ENCODE measurements at places on chromosomes 4 and X.

DNA sequence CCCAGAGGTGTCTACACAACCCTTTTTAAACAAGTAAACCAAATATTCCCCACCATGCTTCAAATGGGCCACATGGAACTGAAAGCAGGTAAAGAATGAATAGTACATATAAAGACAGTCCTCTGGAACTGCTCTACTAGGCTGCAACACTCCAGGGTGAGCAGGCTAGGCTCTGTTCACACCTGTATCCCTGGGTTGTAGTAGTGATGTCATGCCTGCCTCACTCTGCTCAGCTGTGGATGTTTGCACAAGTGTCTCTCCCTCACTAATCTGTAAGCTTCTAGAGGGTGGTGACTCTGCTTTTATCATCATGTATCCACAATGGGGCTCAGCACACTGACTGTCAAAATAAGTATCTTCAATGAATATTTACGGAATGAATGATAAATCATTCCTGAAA lies 20.4 kb downstream of the LEF1 start:
- no peak for DNase-seq

- DNase-seq = no peak
Measured at GRCh38 chrX:116292183-116292582, 121.6 kb downstream of the AGTR2 start.

DNA sequence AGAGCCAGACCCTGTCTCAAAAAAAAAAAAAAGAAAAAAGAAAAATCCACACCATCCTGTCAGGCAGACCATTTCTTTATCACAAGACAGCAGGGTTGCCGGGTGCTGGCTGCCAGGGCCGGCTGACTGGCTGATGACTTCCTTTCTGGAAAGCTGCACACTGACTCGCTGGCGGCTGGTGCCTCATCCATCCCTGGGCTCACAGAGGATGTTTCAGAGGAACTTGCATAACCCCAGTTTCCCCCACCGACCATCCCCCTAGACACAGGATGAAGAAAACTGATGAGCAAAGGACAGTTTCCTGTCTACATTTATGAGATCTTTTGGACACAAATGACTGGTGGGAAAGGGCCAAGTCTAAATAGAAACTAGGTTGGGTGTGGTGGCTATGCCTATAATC lies 14.1 kb downstream of the HPSE start:
- no peak for DNase-seq

GRCh38 chr4:48792348-48793006 lies 12.4 kb upstream of the FRYL start:
- DNase-seq = no peak

DNA sequence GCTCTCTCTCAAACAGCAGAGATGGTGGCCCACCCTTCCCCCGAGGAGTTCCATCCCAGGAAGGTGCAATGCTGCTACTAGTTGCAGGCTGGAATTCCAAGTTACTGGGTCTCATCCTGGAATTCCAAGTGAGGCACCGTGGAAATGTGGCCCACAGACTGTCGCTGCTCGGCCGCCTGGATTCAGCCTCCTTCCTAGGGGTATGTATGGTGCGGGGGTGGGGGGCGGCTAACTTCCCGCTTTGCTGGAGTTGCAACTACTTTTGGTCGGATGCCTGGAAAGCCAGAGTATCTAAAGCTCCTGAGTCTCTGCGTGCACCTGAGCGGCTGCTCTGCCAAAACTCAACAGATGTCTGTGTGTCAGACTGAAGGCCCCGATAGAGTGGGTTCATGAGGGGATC lies 1146.2 kb downstream of the RPA4 start:
- DNase-seq = no peak

- DNase-seq = no peak
Measured at GRCh38 chrX:121579016-121579760, 531.8 kb downstream of the GLUD2 start.

DNA sequence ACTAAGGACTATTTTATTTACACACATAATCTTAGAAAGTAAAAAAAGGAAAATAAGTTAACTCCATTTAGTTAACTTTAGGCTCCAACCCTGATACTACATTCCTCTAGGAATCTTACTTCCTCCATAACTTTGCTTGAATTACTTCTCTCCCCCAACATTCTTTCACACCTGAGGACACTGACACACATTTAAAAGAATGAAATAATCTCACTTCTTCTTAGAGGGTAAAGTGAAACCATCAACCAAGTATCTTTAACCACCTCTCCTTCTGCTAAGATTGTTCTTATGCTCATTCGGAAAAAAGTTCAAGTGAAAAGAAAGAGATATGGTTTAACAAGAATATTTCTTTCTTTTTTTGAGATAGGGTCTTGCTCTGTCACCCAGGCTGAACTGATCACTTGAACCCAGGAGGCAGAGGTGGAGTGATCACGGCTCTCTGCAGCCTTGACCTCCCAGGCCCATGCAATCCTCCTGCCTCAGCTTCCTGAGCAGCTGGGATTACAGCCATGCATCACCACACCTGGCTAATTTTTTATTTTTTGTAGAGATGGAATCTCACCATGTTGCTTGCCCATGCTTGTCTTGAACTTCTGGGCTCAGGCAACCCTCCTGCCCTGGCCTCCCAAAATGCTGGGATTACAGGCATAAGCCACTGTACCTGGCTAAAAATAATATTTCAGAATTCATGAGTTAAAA lies 28.5 kb downstream of the SLC25A4 start:
- no peak for DNase-seq

- DNase-seq = no peak
Measured at GRCh38 chr4:134548052-134548628, 346.6 kb upstream of the PABPC4L start.

- DNase-seq = no peak
Measured at GRCh38 chr4:153676486-153676885, 7.6 kb upstream of the TLR2 start.

GRCh38 chr4:13493793-13494192 lies 9.7 kb upstream of the RAB28 start:
- DNase-seq = no peak

- no peak for DNase-seq
Measured at GRCh38 chr4:85058551-85058950, 92.1 kb upstream of the WDFY3 start.

DNA sequence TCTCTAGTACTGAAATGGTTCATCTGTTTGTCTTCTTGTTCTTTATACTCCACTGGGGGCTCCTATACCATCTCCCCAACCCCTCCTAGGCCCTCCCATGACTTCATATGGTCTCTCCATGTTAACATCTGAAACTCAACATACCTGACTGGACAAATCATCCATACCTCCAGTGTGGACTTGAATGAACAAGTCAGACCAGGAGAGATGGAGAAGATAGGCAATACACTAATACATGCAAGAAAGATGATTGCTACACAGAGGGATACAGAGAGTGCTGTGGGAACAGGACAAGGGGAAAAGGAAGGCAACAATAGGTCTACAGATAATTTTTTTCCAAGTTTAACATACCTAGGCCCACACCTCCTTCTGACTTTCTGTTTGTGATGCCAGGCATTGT lies 175.1 kb downstream of the FHIP1A start:
- DNase-seq = no peak

DNA sequence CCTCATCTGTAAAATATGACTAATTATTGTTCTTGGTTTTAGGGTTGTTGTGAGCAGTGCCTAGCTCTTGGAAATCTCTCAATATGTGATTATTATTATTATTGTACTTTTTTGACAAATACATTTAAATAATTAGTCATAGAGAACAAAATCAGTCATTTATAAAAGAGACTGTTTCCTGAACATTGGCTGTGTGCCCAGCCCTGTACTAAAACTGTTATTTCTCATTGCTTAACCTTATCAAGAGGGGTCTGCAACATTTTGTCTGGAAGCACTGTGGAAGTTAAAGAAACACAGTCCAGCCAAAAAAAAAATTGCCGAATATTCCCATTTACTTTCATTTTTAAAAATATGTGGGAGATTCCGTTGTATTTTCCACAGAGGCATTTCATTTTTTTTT lies 989.2 kb upstream of the SLIT2 start:
- DNase-seq = no peak

Measured in NCI-H446 treated with DMSO at 0.1 percent for 48 hours (cell line).